ENCODE measurements at places on chromosomes 5 and 9.

GRCh38 chr9:24118190-24118589, 292.1 kb upstream of the ELAVL2 start:
- no peak for DNase-seq

DNA sequence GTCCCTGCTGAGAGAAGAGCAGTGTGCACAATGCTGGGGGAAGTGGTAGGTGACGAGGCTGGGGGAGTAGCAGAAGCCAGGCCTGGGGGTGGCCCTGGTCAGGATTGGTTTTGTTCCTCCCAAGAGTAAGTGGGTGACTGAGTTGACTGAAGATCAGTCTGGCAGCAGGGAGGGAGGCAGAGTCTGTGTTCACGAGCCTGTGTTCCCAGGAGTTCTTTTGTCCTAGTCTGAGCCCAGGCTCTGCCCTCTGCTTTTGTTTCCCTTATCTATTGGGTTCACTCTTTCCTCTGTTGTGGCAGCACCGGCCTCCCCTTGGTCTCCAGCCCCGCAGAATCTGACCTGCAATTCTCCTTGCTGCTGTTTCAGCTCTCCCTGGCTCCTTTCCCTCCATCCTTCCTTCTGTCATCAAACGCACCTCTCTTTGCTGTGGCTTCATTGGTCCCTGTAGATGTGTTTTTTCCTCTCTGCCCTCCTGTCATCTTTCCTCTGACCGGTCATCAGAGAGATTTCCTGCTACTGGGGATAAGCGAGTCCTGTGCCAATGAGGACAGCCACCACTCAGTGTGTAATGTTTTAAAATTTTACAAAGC, 607.4 kb downstream of the KIF4B start:
- DNase-seq = no peak

DNA sequence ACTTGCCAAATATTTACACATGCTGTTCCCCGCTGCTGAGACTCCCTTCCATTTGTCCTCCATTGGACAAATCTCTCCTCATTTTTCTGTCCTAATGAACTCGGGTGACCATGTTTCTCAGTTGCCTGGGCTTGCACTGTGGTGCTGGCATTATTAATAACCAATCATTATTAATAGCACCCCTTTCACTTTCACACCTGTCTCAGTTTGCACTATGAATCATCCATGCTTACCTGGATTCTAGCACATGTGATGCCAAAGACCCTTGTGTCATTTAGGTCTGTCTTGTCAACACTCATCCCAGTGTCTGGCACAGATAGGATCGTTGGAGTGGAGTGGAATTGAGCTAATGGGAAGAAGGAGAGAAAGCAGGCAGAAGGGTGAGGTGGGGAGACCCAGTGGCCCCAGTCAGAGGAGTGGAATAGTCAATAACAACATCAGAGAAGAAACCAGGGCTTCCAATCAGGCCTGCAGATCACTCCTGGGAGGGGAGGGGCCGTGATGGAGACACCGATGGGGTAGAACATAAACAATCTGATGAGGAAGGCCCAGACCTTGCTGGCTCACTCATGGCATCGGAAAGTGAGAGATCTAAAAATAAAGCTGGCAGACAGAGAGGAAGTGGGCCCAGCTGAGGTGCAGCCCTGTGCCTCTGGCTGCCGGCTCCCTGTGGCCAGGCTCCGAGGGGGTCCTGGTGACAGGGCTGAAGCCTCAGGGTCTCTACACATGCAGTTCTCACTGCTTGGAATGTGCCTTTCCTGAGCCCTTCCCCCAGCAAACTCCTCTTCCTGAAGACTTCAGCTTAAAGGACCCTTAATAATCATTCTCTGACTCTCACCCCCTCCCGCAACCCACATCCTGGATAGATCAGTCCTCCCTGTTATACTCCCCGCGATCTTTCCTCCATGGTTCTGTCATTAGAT, 33.5 kb upstream of the CRB2 start:
- no peak for DNase-seq

- no peak for DNase-seq
These were observed 39.0 kb upstream of the ZSWIM6 start for GRCh38 chr5:61293071-61293470.
